Activated T-helper 1 cell treated with anti-CD3 and anti-CD28 coated beads, Interleukin-2, amount 50 U/mL, for 16 hours (primary cell): ENCODE measurements at places on chromosomes 5 and 9.

GRCh38 chr9:129932303-129933151 lies 97.3 kb downstream of the USP20 start:
- DNase-seq: no peak

GRCh38 chr5:109256486-109256885 lies 153.3 kb downstream of the PJA2 start:
- no peak for DNase-seq

DNA sequence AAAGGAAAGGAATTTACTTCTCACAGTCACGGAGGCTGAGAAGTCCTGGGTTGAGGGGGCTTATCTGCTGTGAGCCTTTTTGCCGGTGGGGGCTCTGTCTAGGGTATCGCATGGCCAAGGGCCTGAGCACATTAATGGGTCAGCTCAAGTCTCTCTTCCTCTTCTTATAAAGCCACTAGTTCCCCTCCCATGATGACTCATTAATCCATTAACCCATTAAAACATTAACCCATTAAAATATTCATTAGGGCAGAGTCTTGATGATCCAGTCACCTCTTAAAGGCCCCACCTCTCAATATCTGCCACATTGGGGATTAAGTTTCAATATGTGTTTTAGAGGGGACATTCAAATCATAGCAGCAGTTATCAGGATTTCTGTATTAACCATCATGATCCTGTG lies 406.3 kb downstream of the SPOCK1 start:
- DNase-seq: no peak

GRCh38 chr9:71127301-71127700 lies 5.9 kb upstream of the TRPM3 start:
- no peak for DNase-seq

DNA sequence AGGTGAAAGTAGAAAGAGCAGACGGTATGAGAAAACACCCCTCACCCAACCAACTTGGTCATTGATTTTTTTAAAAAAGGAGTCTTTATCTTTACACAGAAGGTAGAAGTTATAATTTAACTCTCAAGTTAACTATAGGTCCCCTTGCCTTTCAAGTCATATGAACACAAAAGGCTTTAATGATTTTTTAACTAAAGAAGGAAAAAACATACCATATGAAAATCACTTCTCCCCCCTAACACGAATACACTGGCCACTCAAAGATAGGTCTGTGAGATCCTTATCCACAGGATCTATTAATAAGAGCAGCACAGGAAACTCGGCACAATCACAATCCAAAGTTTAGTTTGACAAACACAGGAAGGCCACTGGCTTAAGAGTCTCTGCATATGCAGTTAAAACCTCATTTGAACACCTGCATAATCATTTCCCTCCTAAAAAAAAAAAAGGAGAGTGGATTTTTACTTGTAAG lies 138.0 kb downstream of the ENC1 start:
- no peak for DNase-seq
